ENCODE measurements at places on chromosomes 11 and 22.
A peak's percentile ranks its signal among the peaks of the same experiment; 100 is the strongest.

DNA sequence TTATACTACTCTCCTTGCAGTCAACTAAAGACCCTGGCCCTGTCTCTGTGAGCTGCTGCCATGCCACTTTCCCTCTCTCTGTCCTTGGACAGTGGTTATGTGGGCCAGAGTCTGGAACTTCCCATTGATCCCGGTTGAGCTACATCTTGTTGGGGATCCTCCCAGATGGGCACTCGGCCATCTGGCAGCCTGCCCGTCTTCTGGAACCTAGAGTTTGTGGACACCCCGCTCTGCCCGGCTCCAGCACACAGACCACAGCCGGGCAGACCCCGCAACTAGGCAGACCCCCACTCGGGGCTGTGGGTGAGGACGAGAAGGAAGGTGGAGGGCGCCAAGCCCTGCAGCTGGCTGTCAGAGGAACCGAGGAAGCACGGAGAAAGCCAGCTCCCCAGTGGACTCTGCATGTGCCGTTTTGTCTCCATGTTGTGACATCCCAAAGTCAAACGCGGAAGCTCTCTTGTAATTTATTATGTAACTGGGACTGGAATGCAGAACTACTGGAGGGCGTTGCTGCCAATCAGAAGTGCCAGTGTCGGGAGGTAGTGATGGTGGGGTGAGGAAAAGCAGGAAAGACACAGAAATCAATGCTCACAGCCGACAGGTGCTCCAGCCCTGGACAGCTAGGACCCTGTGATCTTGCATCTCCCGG lies 207.7 kb downstream of the CEP164 start:
- DNase-seq: no peak

DNA sequence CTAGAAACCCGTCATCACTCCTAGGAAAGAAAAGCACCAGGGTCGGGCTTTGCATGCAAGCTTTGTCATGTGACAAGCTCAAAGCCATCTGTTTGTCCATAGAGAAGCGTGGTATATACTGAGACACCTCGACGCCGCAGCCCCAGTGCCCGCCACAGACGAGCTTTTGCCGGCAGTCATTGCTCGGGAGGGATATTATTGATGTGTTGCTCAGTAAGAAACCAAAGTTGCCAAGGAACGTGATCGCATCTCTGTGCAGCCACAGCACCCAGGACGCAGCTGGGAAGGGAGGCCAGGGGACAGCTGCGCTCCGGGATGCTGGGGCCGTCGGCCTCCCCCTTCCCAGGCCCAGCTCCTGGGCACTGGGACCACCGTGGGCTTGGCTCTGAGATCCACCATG lies 89.5 kb upstream of the KCNQ1OT1 start:
- DNase-seq: no peak

- no peak for DNase-seq
Measured at GRCh38 chr11:2989551-2989950, 2.6 kb downstream of the NAP1L4 start.

DNA sequence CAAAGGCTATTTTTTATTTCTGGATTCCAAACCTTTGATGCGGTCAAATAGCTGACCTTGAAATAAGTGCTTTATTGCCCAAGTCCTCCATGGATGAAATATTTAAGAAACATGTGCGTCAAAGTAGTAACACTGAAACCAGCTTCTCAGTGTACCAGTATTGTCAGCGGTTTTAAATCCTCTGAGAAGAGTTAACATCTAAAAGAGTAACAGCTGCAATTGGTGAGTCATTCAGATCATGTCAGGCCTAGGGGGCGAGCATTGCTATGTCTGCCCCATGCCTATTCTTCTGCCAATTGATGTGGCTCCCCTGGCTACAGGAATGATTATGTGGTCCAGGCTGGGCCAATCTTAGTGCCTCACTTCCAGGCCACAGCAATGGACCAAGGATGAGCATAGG lies 263.3 kb upstream of the SORL1-AS1 start:
- DNase-seq: no peak

DNA sequence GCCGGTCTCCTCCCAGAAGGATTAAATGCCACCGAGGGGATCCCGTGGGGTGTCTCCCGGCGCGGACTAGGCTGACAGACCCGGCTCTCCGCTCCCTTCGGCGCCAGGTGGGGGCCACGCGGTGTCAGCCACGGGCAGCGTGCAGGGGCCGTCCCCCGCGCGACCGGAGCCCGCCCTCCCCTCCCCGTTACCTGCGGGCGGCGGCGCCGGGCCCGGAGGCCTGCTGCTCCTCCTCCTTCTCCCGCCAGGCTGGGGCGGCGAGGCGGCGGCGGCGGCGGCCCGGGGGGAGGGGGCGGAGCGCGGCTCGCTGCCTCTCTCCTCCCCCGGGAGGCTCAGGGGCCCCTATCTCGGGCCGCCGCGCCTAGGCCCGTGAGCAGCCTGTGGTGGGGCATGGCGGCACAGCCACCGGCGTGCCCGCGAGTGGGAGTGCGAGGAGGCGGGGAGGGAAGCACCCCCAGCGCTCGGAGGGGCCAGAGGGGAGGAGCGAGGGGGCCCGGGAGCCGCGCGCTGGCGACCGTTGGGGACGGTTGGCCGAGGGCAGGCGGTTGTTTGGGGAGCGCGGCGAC lies 450 bp downstream of the ZBTB44 start:
- no peak for DNase-seq

DNA sequence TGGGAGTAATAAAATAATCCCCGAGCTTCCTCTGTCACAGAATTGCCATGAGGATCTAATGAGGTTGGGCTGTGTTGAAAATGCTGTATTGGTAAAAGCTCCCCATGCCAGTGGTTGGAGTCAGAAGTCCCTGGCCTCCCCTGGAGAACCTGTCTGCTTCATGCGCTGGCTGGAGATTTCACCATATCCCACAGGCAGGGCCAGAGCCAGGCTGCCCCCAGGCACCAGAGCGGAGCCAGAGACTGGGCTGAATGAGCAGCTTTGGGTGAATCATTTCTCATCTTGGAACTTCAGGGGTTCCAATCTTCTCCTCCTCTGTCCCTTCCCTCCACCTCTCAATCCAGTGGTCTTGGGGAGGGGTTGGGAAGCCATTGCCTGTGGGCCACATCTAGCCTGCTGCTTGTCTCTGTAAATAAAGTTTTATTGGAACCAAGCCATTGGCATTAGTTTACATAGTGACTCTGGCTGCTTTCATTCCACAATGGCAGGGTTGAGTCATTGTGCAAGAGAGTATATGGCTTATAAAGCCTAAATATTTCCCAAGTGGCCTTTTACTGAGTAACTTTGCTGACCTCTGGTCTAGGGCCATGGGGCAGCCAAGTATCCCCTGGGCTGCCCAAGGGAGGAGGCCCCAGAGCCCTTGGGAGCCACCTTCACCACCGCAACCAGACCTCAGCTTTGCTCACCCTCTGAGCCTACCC lies 35.2 kb downstream of the LRRC10B start:
- no peak for DNase-seq

DNA sequence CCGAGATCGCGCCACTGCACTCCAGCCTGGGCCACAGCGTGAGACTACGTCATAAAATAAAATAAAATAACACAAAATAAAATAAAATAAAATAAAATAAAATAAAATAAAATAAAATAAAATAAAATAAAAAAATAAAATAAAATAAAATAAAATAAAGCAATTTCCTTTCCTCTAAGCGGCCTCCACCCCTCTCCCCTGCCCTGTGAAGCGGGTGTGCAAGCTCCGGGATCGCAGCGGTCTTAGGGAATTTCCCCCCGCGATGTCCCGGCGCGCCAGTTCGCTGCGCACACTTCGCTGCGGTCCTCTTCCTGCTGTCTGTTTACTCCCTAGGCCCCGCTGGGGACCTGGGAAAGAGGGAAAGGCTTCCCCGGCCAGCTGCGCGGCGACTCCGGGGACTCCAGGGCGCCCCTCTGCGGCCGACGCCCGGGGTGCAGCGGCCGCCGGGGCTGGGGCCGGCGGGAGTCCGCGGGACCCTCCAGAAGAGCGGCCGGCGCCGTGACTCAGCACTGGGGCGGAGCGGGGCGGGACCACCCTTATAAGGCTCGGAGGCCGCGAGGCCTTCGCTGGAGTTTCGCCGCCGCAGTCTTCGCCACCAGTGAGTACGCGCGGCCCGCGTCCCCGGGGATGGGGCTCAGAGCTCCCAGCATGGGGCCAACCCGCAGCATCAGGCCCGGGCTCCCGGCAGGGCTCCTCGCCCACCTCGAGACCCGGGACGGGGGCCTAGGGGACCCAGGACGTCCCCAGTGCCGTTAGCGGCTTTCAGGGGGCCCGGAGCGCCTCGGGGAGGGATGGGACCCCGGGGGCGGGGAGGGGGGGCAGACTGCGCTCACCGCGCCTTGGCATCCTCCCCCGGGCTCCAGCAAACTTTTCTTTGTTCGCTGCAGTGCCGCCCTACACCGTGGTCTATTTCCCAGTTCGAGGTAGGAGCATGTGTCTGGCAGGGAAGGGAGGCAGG lies at the start of gene GSTP1:
GSTP1 (plus strand) TSS at position 566 of the 958 bp plus-strand sequence; CDS start at position 598, 32 bp downstream.
- peak; percentile 62 for DNase-seq

DNA sequence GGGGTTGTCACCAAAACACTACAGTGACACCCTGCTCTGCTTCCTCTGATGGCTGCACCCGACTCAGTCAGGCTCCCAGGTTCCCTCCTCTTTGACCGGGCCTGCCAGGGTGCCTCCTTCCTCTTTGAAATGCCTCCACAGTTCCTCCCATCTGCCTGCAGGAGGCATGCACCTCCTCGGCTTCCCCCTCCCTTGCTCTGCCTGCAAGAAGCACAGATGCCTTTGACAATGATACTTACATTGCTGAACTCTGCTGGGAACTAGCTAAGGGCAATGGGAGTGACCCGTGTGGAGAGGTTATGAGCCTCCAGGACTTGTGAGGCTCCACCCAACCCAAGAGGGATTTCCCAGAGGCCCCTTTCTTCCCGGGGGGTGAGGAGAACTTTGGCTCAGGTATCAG lies 674.1 kb downstream of the OPCML start:
- DNase-seq: no peak

- no peak for DNase-seq
Measured at GRCh38 chr11:43802509-43802908, 78.1 kb upstream of the ALKBH3 start.

GRCh38 chr22:42440728-42441127 lies 8.5 kb upstream of the NFAM1 start:
- no peak for DNase-seq

DNA sequence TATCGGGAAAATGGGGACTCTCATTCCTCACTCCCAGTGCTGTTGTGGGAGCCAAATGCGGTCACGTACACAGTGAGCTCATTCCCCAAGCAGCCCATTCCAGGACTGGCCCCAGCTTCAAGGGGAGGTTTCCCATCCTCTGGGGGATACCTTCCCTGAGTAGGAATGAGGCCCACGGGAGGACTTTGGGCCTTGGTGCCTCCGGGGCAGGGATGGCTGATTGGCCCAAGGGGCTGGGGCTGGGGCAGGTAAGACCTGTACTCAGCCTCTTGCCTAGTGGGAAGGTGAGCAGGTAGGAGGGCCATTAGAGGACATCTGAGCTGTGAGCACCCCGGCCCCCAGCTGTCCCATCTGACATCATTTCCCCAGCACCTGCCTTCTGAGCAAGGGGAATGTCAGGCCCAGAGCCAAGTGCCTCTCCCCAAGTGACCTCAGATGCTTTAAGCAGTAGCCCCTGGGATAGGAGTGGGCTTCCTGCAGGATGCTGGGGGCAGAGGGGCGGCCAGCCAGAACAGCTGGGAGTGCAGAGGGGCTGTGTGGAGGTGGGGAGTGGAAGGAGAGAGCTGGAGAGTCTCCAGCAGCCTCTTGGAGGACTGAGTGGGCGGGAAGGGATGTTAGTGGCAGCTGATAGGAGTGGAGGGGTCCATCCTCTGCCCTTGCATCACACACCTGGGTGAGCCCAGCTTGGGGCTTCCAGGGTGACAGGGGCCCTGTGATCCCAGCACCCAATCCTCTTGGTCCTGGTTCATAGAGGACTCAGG lies 58.4 kb downstream of the CD82 start:
- no peak for DNase-seq

GRCh38 chr22:46673205-46673604 lies 53.0 kb downstream of the GRAMD4 start:
- DNase-seq: no peak

All from DMS 273 treated with DMSO at 0.1 percent for 48 hours (cell line).